Brain microvascular endothelial cell (primary cell): ENCODE measurements at places on chromosomes 7 and 10.

DNA sequence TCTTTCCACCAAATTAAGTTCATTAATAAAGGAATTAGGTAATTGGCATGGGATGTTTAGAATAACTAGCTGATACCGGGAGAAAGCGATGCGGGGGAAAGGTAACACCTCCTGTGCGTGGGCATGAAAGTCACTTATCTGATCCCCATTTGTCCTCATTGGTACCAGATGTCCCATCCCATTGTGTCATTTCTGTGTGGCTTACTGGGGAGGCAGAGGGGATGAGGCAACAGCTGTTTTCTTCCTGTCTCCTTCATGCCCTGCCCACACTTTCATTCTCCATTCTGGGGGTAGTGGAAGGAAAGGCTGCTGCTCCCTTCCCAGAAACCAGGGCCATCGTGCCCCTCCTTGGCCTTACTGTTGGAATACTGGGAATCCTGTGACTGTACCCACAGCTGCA lies 27.1 kb downstream of the EEPD1 start:
- DNase-seq = no peak

DNA sequence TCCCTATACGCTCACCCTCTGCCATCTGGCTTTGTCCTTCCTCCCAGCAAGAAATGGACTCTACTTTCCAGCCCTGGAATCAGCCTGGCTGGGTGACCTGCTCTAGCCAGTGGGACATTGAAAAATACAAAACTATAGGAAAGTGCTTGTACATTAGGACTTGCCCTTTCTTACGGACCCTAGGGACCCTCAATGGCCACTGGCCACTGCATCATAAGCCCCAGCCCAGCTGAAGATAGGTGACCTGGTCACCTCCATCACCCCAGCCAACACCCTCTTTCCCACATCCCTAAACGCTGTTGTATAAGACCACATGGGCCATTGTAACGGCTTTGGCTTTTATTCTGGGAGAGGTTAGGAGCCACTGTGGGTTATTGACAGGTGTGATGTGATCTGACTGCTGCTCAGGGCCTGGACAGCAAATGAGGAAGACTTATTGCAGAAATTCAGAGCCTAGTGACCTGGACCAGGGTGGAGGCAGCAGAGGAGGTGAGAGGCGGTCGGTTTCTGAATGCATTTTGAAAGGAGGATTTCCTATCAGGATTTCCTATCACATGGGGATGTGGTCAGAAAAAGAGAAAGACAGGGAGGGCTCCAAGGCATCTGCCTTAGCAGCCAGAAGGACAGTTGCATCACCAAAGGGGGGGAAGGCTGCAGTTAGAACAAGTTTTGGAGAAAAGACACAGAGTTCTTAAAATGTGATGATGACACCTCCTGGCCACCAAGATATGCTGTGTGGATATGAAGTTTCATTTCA lies 2.2 kb upstream of the LMBR1 start:
- no peak for DNase-seq

GRCh38 chr7:27166531-27167505 lies 1.5 kb upstream of the HOXA9 start:
- DNase-seq = no peak

DNA sequence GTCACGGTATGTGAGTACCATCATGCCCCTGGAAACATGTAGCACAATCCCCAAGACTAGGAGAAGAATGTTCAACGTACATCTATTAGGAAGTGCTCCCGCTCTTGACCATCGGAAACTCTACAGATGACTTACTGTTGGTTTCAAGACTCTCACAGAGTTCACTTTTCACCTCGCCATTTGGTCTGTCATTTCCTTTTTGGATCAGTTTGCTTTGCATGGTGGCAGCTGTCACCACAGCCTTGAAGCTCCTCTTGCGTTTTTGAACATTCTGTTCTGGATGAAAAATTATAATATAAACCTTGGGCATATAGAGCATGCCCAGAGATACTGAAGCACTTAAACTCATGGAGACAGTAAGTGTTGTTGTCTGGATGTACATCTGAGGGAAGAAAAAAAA lies 806.8 kb downstream of the GRM8 start:
- no peak for DNase-seq

GRCh38 chr7:365593-365992 lies 75.6 kb downstream of the FOXL3 start:
- no peak for DNase-seq

DNA sequence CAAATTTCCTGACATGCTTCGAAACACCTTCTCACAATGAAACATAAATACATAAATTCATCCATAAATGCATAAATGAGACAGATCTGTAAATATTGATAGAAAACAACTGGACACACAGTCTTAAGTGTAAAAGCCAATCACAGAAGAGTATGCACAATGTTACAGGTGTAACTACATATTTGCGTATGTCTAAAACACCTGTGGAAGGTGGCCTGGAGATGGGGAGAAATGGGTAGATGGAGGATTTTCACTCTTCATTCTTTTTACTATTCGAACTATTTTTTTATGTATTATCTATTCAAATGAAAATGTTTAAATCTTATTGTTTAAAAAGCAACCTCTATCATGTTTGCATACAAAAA lies 860 bp downstream of the IQUB start:
- DNase-seq = no peak

DNA sequence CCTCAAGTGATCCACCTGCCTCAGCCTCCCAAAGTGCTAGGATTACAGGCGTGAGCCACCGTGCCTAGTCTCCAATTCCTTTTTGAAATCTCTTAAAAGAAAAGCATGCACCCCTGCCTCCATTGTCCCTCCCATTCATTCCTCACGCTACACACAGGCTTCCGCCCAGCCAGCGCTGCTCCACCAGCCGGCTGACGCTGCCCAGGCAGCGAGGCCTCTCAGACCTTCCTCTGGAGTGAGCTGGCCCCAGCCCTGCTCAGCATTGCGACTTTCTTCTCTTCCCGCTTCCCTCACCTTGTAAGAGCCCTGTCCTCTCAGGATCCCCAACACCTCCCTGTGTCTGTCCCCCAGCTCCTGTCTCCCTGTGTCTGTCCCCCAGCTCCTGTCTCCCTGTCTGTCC lies 23.6 kb downstream of the RGS10 start:
- DNase-seq = no peak

- DNase-seq = peak; percentile 18
Observed at GRCh38 chr7:3162289-3162688, 118.6 kb upstream of the CARD11 start.

DNA sequence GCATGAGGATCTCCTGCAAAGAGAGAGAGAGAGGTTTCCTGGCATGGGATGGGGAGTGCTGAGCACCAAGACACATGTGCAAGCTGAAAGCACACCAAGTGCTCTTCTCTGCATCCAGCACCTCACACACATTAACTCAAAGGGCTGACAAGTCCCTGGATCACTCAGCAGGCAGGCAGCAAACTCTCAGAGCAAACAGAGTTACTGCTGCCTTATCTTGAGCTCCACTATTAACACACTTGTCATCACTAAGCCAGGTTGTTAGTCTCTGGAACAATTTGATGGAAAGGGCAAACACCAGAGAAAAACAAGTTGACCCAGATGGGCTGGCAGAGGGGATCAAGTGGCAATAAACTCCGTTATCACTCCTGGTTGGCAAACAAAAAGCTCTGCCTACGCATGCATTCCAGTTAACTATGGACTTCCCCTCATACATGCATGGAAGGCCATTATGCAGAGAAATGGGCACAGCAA lies 349.9 kb downstream of the KCNMA1 start:
- no peak for DNase-seq

DNA sequence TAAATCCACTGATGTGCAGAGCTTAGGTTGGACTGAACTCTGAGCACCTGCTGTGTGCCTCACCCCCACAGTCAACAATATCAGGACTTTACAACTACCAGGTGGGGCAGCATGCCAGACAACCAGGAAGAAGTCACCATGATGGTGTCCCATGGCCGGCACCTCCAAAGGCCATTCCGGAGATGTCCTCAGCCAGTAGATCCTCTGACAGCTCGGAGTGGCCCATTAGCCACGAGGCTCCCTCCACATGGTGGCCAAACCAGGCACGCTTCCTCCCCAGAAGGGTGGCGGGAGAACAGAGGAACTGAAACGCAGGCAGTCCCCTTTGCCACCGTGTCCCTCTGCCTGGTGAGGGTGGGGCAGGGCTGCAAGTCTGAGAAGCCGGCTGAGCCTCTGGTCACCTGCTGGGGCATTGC lies 390.0 kb downstream of the TNS3 start:
- DNase-seq = no peak

- peak; percentile 41 for DNase-seq
Observed at GRCh38 chr7:29265208-29265923, 70.8 kb downstream of the CHN2 start.

GRCh38 chr10:20146004-20146403 lies 329.8 kb downstream of the PLXDC2 start:
- DNase-seq = no peak

GRCh38 chr7:2228921-2229320 lies 3.8 kb downstream of the MAD1L1 start:
- no peak for DNase-seq

GRCh38 chr7:87345962-87346371 lies 503 bp downstream of the CROT start:
- no peak for DNase-seq

DNA sequence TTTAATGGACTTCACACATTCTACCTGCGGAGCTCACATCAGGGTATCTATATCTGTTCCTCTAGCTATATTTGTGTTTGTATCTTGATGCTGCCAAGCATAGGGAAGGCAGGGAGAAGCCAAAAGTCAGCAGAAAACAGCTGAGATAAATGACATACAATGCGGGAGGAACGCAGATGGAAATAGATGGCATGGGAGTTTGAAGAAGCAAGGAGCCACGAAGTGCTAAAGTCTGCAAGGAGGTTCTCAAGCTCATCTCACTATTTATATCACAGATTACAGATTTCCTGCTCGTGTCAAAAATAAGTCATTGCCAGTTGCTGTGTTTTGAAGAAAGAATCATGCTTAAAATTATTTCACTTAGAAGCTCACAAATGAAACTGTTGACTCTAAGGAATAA lies 180.5 kb downstream of the DPP6 start:
- no peak for DNase-seq

DNA sequence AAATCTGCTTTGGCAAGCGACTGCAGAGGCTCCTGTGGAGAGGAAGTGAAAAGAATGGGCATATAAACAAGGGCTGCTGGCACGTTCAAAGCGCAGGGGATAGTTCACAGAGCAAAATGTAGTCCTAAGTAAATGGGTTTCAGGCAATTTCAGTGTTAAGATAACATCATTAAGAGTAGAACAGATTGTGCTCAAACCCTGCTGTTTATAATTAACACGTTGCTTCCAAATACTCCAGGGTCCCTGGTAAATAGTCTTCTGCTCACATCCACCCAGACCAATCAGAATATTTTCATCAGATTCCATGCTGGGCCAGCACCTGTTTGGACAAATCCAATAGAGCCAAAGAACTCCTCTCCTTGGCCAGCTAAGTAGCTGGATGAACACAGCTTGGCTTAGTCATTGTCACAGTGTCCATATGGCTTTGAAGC lies 81.4 kb downstream of the ORC5 start:
- DNase-seq = no peak

DNA sequence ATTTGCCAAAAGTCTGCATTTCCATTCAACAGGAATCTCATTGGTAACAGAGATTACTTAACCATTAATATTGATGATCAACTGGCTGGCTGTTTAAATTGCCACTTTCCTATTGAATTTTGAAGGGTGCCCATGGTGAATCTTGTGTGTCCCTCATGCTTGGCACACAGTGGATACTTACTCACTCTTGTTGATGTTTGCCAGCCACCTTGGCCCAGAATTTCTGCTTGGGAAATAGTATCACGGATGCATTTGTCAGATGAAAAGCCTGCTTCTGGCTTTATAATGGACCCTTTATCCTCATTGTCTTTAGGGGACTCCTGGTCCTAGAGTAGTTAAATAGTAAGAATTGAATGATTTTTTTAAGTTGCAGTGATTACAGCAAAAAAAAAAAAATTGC lies 52.0 kb downstream of the MMRN2 start:
- DNase-seq = no peak

GRCh38 chr7:136116186-136116585 lies 139.0 kb upstream of the MTPN start:
- no peak for DNase-seq

GRCh38 chr7:3427957-3428356 lies 126.9 kb downstream of the SDK1 start:
- DNase-seq = no peak

DNA sequence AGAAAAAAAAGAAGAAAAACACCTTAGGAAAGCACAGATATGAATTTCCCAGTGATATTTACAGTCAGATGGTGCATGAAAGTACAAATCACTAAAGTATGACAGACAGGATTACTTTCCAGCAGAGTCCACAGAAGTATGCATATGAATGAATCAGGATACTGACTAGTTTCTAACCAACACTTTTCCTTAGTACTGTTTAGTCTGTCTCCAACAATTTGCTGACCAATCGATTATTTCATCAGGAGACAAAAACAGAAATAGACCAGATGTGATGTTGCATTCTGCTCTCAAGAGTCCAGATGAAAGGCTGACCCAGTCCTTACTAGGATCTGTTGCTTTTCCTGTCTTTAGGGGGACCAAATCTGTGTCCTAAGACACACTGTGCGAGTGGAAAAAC lies 14.6 kb downstream of the SLC35B4 start:
- no peak for DNase-seq

GRCh38 chr7:130896898-130897514 lies 163.0 kb upstream of the KLF14 start:
- DNase-seq = no peak

GRCh38 chr10:112898540-112899390 lies 51.3 kb upstream of the TCF7L2 start:
- DNase-seq = peak; percentile 40

DNA sequence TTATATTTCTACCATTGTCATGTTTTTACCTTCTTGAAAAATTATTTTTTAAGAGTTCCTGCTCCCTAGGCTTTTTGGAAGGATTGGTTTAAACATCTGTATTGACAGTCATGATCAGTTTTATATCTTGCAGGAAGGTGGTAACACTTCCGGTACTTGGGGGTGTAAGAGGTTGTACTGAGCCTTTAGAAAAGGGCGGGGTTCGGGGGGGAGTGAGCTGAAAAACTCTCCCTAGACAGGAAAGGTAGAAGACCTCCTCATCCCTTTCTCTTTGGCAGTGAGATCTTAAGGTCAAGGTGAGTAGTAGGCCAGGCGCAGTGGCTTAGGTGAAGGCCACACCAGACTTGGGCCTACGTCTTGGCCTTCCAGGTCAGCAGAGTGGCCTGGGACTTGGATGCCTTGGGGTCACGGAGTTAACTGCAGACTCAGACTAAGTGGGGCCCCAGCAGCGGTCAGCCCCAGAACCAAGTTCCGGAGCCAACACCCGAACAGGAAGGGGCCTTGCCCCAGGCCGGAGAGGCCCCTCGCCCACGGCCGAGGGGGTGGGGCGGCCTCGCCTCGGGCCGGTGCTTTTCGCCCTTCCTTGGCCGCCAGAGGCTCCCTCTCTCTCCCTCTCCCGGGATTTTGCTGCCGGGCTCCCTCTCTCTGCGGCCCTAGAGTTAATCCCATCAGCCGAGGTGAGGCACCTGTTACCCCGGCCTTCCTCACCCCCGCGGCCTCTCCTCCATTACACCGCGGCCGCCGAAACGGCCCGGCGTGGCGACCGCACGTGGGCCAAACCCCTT lies at the start of gene PPP1R9A:
Gene PPP1R9A (plus strand): TSS at position 569 of the 785 bp plus-strand sequence. CDS start 2,520 bp downstream, outside the sequence.
- no peak for DNase-seq

GRCh38 chr10:70903262-70903921 lies 15.0 kb upstream of the PCBD1 start:
- peak; percentile 25 for DNase-seq
